ENCODE measurements at places on chromosomes 13 and 19.

DNA sequence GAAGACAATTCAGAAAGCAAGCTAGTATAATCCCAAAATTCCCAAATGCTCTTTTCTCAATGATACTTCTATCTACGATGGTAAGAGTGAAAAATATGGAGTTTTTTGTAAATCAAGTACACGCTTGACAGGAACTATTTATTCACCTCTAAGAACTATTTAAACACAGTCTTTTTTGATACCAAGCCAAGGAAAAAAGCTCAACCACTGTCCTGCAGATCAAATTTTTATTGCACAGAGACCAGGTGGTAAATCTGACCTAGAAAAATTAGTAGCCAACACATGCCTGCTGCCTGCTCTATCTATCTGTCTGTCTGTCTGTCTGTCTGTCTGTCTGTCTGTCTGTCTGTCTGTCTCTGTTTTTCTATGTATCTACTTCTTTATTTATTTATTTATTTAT lies 292.2 kb downstream of the MZT1 start:
- no peak for DNase-seq

DNA sequence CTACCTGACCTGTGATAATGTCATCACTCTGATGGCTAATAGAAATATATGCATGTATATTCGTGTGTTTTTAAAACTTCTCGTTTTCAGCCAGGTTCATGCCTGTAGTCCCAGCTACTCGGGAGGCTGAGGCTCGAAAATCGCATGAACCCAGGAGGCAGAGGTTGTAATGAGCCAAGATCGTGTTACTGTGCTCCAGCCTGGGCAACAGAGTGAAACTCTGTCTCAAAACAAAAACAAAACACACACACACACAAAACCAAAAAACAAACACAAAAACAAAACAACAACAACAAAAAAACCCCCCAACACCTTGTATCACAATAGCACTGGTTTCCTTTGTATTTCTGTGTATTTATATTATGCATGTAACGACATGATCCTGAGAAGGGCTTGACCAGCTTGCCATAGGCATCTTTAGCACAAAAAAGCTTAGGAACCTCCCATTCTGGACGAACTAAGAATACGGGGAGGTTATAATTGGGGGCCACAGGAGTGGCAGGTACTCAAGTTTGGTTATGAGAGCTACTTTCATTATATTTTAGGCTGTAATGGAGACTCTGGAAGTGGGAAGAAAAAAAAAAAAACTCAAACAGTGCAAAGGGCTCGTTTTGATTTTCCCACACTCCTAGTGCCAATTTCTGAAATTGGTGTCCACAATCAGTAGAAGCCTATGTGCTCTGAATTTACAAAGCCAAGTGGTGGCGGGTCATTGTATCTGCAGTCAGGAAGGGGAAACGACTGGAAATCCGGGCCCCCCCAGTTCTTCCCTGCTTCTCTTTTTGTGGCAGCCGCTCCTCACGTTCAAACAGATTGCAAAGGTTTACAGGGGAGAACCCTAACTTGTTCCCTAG lies 1.2 kb upstream of the ACP7 start:
- no peak for DNase-seq

DNA sequence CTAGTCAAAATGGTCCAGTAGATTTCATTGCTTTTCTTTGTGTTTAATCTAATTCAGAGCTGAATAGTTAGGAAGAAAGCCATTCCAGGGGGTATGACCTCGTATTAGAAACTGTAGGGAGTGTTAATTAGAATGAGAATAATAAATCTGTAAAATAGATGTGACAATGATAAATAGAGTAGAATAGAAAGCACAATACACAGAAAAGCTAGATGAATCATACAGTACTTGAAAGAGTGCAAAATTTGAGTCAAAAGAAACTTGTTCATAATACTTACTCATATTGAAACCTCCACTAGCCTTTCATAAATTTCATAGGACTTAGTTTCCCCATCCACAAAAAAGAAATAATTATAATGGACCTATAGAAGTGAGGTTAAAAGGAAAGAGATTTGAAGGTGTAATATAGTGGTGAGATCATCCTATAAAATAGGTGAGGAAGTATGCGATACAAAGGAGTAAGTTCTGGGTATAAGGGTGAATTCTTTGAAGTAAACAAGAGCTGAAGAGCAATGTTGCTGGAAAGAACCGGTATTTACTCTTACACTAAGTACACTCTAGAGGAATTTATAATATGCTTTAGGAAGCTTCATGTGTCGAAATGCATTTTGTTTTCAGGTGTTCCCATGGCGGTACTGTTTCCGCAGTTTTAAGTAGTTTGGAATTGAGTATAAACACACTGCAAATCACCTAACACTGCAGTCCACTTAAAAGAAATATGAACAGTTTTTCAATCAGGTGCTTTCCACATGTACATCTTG lies 21.9 kb downstream of the PCDH17 start:
- no peak for DNase-seq

GRCh38 chr19:19427302-19427701 lies 21.8 kb downstream of the GATAD2A start:
- no peak for DNase-seq

DNA sequence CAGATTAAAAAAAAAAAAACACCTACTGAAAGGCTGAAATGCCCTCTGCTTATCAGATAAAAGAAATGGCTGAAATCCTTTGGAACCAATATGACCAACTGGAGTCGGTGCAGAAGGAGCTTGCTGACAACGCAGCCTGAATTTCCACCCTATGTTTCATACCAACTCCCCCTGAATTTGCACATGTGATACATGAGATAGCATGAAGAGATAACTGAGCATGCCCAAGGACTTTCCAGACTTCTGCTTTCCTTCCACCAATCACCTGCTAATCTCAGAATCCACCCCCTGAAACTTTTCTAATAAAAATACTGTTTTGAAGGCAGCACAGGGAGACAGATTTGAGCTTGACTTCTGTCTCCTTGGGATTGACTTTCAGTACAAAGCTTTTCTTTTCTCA lies 32.2 kb upstream of the WDFY2 start:
- DNase-seq = no peak
